ENCODE measurements at places on chromosomes 7 and 10.

GRCh38 chr7:155883491-155884224, 71.4 kb upstream of the SHH start:
- DNase-seq = no peak

DNA sequence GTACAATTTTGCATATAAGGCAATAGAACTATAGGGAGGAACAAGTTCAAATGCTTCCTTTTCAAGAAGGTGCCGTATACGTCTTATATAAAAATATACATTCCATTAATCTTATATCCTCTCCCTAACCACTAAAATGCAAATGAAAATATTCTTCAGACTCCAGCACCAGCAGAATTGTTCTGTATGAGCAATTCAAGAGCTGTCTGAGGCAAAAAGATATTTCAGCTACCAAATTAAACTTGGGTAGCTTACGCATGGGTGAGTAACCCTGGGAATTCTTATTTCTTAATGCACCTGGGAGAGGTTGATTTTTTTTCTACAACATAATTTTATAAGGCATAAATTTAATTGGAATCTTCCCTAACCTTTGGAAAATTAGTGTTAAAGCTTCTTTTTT, 42.2 kb upstream of the GSDME start:
- no peak for DNase-seq

DNA sequence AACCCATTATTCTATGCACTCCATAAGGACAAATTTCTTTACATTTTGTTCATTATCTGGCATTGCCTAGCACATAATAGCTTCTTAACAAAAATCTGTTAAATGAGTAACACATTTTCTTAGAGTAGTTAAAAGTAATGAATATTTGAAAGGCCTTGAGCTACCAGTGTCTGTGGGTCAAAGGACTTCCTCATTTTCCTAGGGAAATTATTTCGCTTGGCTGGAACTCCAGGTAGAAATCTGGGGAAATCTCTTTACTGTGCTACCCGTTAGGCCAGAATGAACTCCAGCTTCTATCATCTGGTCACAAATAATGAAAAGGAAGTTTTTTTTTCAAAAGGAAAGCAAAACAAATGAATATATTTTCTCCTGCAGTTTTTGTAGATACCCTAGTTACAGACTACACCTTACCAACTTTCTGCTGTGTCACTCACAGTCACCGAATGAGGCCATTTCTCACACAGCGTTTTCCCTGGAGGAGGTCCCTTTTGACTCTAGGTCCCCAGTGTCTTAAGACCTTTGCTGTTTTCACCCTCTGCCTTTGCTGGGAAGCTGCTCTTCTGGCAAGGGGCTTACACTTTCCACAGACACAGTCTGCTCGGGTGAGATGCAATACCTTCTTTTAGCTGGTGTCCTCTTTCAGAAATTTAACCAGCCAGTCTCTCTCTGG, 1.6 kb downstream of the SAMD9L start:
- no peak for DNase-seq

DNA sequence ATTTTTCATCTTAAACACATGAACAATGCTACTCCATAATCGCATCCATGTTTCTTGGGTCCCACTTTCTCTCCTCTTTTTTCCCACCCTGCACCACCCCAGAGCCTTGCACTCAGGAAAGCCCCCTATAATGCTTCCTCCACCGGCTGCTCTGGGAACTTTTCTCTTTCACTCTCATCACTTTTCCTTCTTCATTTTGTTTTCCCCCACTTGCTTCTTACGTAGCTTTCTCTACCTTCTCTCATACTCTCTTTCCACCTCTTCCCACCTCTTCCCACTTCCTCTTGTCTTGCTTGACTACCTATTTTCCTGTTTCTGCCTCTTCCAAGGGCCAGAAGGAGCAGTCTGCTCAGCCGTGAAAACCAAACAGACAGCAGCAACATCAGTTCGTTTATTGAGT, 229.5 kb upstream of the RHOBTB1 start:
- DNase-seq = no peak

DNA sequence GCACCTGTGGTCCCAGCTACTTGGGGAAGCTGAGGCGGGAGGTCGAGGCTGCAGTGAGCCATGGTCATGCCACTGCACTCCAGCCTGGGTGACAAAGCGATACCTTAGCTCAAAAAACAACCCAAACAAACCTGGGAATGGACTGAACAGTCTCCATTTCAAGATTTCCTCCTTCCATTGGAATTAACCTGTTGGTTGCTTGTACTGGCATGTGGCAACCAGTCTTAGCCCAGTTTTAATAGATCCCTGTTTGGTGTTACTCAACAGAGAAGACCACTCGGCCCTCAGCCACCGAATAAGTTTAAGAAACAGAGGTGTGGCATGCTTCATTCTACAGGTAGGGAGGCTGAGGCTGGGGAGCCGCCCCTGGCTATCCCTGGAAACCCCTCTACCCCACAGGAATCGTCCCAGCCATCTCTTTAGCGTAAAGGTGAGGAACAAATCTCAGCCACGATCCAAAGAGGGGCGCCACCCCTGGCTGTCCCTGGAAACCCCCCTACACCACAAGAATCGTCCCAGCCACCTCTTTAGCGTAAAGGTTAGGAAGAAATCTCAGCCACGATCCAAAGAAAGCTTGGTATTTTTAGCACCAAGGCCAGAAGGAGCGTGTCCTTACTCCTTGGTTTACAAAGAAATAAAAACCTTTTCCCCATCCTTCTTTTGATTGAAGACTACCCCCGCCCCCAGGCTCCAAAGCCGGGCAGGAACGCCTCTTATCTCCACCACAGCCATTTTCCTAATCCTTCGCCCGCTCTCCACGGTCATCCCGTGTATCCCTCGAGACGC, 861 bp upstream of the TSPAN14 start:
- DNase-seq = no peak

- no peak for DNase-seq
Observed at GRCh38 chr7:129569811-129570215, 41.7 kb upstream of the NRF1 start.
